Central memory CD8-positive, alpha-beta T cell (primary cell): ENCODE measurements at places on chromosomes 6 and 20.
A peak's percentile ranks its signal among the peaks of the same experiment; 100 is the strongest.

DNA sequence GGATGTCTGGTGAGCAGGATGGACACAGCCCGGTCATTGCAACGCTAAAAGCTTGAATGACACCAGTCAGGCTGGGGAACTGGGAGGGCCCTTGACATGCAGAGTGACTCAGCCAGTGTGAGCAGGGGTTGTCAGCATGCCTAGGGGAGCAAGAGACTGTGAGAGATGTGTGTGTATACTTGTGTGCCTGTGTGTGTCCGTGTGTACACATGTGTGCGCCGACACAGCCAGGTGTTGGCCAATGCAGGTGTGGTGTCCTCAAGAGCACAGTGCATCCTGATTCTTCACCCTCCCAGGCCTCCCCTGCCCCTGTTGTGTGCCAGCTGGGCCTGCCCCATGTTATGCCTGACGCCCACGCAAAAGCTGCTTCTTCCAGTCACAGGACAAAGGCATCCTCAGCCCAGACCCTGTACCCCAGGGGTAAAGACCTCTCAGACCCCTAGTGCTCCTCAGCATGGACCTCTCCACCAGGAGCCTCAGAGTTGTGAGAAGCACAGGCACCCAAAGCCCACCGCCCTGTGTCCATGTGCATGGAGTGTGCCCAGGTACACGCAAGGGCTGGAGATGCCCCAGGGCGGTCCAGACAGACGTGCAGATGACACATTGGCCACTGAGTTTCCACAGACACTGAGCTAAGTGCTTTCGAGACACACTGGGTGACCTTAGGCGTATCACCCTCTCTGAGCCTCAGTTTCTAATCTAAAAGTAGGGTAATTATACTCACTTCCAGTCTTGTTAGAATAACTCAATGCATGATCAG is 16.6 kb downstream of the NRSN2 start:
- H3K27me3 ChIP-seq: peaks cover 4% of the 10 kb centered on the region
- no peak overlapping the region for H3K27ac ChIP-seq
- H3K4me1 ChIP-seq: no peaks in the 10 kb centered on the region
- H3K36me3 ChIP-seq: peaks cover 1% of the 10 kb centered on the region
- H3K4me3 ChIP-seq: no peak overlapping the region
- DNase-seq: no peak

- no peaks in the 10 kb centered on the region for H3K27me3 ChIP-seq
- H3K27ac ChIP-seq: no peak overlapping the region
- H3K36me3 ChIP-seq: no peaks in the 10 kb centered on the region
- no peaks in the 10 kb centered on the region for H3K4me1 ChIP-seq
These were observed 45.9 kb downstream of the TFAP2B start for GRCh38 chr6:50864601-50865000.

DNA sequence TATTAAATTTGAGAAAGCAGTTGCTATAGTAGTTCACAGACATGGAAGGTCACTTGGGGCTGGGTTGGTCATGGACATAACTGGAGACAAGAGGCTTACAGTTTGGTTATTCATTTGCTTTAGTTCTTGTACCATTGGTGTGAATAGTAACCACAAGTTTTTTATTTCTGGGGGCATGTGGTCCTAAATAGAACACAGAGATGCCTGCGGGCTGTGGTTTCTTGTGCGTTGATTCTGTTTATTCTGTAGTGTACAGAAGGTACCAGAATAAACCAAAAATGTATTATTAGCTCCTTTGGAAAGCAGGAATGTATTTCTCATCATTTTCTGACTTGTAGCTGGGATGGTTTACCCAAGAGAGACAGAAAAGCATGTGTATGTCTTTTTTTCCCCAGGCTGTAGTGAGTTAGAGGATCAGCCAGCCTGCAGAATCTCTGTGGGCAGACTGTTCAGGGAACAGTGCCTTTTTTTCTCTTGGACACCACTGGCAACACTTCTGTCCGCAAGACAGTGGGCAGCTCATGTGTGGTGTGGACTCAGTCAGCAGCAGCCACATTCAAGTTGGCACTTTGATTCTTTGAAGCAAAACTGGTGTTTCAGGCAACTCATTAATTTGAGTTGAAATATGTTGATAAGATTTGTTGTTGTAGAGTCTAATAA is 122.1 kb downstream of the LRRC1 start:
- no peak for DNase-seq
- H3K36me3 ChIP-seq: peaks cover 2% of the 10 kb centered on the region
- no peak overlapping the region for H3K4me3 ChIP-seq
- H3K4me1 ChIP-seq: no peaks in the 10 kb centered on the region

GRCh38 chr6:10030942-10031537 is 383.8 kb downstream of the TFAP2A start:
- no peak for DNase-seq
- no peaks in the 10 kb centered on the region for H3K27me3 ChIP-seq
- no peak overlapping the region for H3K4me3 ChIP-seq
- no peaks in the 10 kb centered on the region for H3K36me3 ChIP-seq

GRCh38 chr20:56691325-56691998 is 62.4 kb downstream of the TFAP2C start:
- no peak overlapping the region for H3K4me3 ChIP-seq
- H3K4me1 ChIP-seq: no peaks in the 10 kb centered on the region
- no peak overlapping the region for H3K27ac ChIP-seq
- no peaks in the 10 kb centered on the region for H3K36me3 ChIP-seq

GRCh38 chr6:74410630-74411029 is 714.6 kb downstream of the CD109 start:
- H3K27me3 ChIP-seq: no peaks in the 10 kb centered on the region
- DNase-seq: no peak
- no peaks in the 10 kb centered on the region for H3K4me1 ChIP-seq
- H3K27ac ChIP-seq: no peak overlapping the region
- H3K36me3 ChIP-seq: no peaks in the 10 kb centered on the region
- no peak overlapping the region for H3K4me3 ChIP-seq

GRCh38 chr6:116047173-116047933 is 13.3 kb downstream of the FRK start:
- peaks cover 51% of the 10 kb centered on the region for H3K27me3 ChIP-seq
- H3K4me3 ChIP-seq: no peak overlapping the region
- no peak for DNase-seq
- no peaks in the 10 kb centered on the region for H3K4me1 ChIP-seq
- no peak overlapping the region for H3K27ac ChIP-seq

DNA sequence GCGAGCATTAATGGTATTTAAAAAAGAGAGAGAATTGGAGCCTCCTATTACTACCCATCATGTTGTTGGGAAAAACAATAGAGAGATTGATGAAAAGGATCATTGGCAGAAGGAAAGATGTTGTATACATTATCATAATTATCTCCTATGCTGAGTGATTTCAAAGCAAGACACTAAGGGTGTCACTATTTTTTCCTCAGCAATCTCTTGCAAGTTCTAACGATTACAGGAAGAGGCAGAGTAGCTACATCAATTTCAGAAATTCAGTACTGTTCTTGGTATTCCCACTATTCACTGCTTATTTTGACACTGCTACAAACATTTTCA is 891.2 kb downstream of the C6orf118 start:
- H3K27me3 ChIP-seq: no peaks in the 10 kb centered on the region
- H3K27ac ChIP-seq: no peak overlapping the region
- DNase-seq: no peak

GRCh38 chr6:90496258-90497016 is 90.4 kb downstream of the MAP3K7 start:
- H3K4me1 ChIP-seq: no peaks in the 10 kb centered on the region
- H3K27me3 ChIP-seq: peaks cover 48% of the 10 kb centered on the region
- no peak overlapping the region for H3K27ac ChIP-seq
- H3K36me3 ChIP-seq: no peaks in the 10 kb centered on the region
- no peak overlapping the region for H3K4me3 ChIP-seq

- no peaks in the 10 kb centered on the region for H3K27me3 ChIP-seq
- no peak for DNase-seq
- peaks cover 4% of the 10 kb centered on the region for H3K36me3 ChIP-seq
- H3K4me1 ChIP-seq: no peaks in the 10 kb centered on the region
- no peak overlapping the region for H3K4me3 ChIP-seq
These were observed 59.9 kb upstream of the SMOC2 start for GRCh38 chr6:168380956-168381605.

- no peak for DNase-seq
- H3K36me3 ChIP-seq: no peaks in the 10 kb centered on the region
- H3K4me1 ChIP-seq: no peaks in the 10 kb centered on the region
- H3K27me3 ChIP-seq: peaks cover 32% of the 10 kb centered on the region
- H3K27ac ChIP-seq: no peak overlapping the region
These were observed 88.4 kb downstream of the MAFB start for GRCh38 chr20:40600441-40601219.

DNA sequence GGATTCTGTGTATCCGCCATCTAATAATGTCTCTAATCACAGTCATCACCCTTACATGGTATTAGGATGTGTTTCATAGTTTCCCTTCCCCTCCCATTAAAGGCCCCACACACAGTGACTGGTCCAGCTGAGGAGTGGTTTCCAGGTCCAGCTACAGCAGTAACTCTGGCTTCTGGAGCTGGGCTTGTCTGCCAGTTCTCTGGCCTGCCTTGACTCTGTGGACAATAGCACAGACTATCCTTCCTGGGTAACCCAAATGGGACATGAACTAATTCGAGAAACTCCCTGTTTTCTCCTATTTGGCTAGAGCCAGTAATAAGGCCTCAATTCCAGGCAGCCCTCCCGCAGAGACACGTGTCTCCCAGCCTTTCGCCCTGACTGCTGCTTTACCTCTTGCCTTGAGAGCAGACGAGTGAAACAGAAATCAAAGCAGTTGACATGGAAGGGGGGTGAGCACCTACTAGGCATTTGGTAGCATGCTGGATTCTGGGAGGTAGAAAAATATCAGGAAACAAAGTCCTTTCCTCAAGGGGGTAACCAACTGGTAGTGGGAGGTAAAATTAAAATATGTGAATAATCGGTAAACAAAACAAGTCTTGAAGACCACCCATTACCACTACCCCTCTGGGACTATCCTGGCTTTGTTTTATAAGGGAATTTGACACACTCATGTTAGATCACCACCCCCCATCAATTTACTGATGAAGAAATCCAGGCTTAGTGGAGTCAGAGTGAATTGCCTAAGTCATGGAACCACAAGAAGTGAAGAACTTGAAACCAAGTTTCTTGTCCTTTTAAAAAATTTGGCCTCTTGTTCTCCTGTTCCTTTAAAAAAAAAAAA is 1.2 kb downstream of the TRAF3IP2 start:
- DNase-seq: no peak
- peak overlapping the region; percentile 88 for H3K4me3 ChIP-seq
- peaks cover 24% of the 10 kb centered on the region for H3K4me1 ChIP-seq

DNA sequence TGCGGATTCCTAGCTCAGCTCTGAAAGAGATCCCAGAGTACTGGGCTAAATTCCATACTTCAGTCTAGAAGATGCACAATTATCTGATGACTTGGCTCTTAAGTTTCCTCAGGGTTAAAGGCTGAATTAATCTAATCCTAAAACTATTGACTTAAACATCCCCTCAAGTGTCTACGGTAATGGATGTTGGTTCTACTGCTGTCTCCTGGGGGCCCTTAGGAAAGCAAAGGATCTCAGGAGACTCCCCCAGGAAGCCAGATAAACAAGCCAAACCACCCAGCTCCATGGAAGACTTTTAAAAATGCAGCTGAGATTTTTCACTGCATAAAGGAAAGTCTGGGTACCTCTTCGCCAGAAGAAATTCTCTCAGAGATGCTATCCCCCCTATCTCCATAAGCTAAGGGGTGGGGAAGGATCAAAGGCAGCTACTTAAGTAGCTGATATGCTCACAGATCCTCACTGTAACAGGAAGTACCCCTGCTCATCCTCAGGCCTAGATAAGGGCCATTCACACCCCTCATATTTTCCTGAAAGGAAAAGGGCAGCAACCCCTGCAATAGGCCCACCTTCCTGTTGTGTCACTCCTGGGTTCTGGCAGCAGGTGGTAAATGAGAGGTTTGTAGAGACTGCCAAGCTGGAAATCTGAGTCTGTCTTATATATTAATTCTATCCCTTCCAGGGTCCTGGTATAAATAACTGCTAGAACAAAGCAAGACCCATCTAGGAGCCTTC is 9.3 kb downstream of the NDRG3 start:
- no peak overlapping the region for H3K27ac ChIP-seq
- H3K4me1 ChIP-seq: peaks cover 26% of the 10 kb centered on the region
- no peaks in the 10 kb centered on the region for H3K27me3 ChIP-seq
- no peak for DNase-seq

GRCh38 chr6:84581494-84582259 is 182.7 kb downstream of the TBX18 start:
- no peaks in the 10 kb centered on the region for H3K36me3 ChIP-seq
- no peak overlapping the region for H3K27ac ChIP-seq
- no peaks in the 10 kb centered on the region for H3K27me3 ChIP-seq
- no peak for DNase-seq
- H3K4me1 ChIP-seq: no peaks in the 10 kb centered on the region
- no peak overlapping the region for H3K4me3 ChIP-seq

DNA sequence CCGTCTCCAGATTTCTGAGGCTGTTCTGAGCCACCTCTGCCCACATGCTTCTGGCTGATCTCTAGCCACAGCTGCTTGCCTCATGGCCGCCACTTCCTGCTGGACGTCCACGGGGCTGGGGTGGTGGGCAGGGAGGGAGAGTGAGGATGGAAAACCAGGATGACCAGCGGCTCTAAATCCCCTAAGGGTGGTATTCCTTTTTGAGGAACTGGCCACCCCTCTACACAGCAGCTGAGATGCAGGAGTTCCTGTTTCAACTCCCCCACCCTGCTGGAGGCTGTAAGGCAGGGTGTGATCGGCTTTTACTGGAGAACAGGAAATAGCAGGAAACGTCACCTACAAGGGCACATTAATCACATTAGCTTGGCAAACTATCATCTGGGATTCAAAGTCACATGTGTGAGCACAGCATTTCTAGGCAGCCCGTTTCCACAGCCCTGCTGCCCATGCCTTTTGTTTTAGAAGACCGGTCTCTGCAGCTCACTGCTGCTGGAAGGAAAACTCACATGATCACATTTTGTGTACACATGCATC is 181.6 kb upstream of the ECI2 start:
- H3K4me3 ChIP-seq: no peak overlapping the region
- no peaks in the 10 kb centered on the region for H3K36me3 ChIP-seq
- H3K27ac ChIP-seq: no peak overlapping the region
- DNase-seq: no peak

- no peaks in the 10 kb centered on the region for H3K36me3 ChIP-seq
- H3K27ac ChIP-seq: no peak overlapping the region
- H3K4me1 ChIP-seq: no peaks in the 10 kb centered on the region
- no peak overlapping the region for H3K4me3 ChIP-seq
- peaks cover 62% of the 10 kb centered on the region for H3K27me3 ChIP-seq
These were observed 30.7 kb upstream of the NAA20 start for GRCh38 chr20:19986419-19986818.

GRCh38 chr6:12241493-12242175 is 48.5 kb upstream of the EDN1 start:
- no peaks in the 10 kb centered on the region for H3K4me1 ChIP-seq
- no peaks in the 10 kb centered on the region for H3K36me3 ChIP-seq
- no peak overlapping the region for H3K27ac ChIP-seq
- DNase-seq: no peak
- H3K4me3 ChIP-seq: no peak overlapping the region
